IMR-90 (cell line): ENCODE measurements at places on chromosomes 11 and 22. TPM values are rescaled to one million over a fixed set of nuclear protein-coding genes. Genes with fewer than 3 reads are reported as not detected.

The KCTD21 gene
- 12.2 and 12.5 TPM in 2 replicates for total RNA-seq

The RASSF7 gene
- 6.8 and 6.9 TPM in 2 replicates for total RNA-seq

The HSPB2 gene
- under 0.01 and 0.18 TPM in 2 replicates for total RNA-seq

The CARD16 gene
- 7.9 and 23.3 TPM in 2 replicates for total RNA-seq

The AAMDC gene
- 15.8 and 49.7 TPM in 2 replicates for total RNA-seq

The DBX1 gene
- total RNA-seq = not detected in 2 replicates

GRCh38 chr11:3834664-3835461 is 5.9 kb downstream of the RHOG start:
- peaks cover 8% of the 10 kb centered on the region for H3K36me3 ChIP-seq
- H3K4me1 ChIP-seq = peaks cover 22% of the 10 kb centered on the region
- peak; percentile 27 for DNase-seq
- no peaks in the 10 kb centered on the region for H3K27me3 ChIP-seq
- H3K27ac ChIP-seq = no peak overlapping the region

GRCh38 chr22:49371325-49372110 is 456.2 kb downstream of the BRD1 start:
- no peaks in the 10 kb centered on the region for H3K36me3 ChIP-seq
- no peak overlapping the region for H3K27ac ChIP-seq
- H3K27me3 ChIP-seq = no peaks in the 10 kb centered on the region
- no peak overlapping the region for H3K4me3 ChIP-seq

- no peak overlapping the region for H3K4me3 ChIP-seq
- H3K27ac ChIP-seq = no peak overlapping the region
- H3K36me3 ChIP-seq = no peaks in the 10 kb centered on the region
- no peak for DNase-seq
- H3K27me3 ChIP-seq = no peaks in the 10 kb centered on the region
- no peaks in the 10 kb centered on the region for H3K4me1 ChIP-seq
Observed at GRCh38 chr11:81071606-81072005, 1630.8 kb upstream of the TENM4 start.

GRCh38 chr11:380996-381395 is 11.7 kb downstream of the B4GALNT4 start:
- no peak overlapping the region for H3K27ac ChIP-seq
- no peaks in the 10 kb centered on the region for H3K27me3 ChIP-seq
- no peak overlapping the region for H3K4me3 ChIP-seq

GRCh38 chr22:46578251-46578823 is 40.9 kb upstream of the CELSR1 start:
- no peak overlapping the region for H3K27ac ChIP-seq
- H3K36me3 ChIP-seq = no peaks in the 10 kb centered on the region
- peaks cover 16% of the 10 kb centered on the region for H3K4me1 ChIP-seq
- H3K27me3 ChIP-seq = peaks cover 11% of the 10 kb centered on the region; the same call in 1 of the 2 replicates

GRCh38 chr22:35839841-35840301 is 122.2 kb downstream of the APOL5 start:
- peaks cover 9% of the 10 kb centered on the region for H3K4me1 ChIP-seq
- H3K27me3 ChIP-seq = no peaks in the 10 kb centered on the region
- peak overlapping the region; percentile 77 for H3K4me3 ChIP-seq
- H3K36me3 ChIP-seq = no peaks in the 10 kb centered on the region; the same call in 1 of the 2 replicates
- peak overlapping the region; percentile 86 for H3K27ac ChIP-seq
- DNase-seq = peak; percentile 31

DNA sequence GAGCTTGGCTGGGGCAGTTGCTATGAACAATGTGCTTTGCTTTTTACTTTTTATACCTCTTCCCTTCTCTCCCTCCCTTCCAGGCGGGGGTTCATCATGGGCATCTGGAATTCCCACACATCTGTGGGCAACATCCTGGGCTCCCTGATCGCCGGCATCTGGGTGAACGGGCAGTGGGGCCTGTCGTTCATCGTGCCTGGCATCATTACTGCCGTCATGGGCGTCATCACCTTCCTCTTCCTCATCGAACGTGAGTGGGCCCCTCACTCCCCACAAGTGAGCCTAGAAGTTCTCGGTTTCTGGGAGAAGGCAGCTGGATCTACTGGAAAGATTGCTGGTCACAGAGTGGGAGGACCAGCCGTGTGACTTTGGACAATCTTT is 17.4 kb downstream of the SLC37A2 start:
- no peak overlapping the region for H3K27ac ChIP-seq
- no peak overlapping the region for H3K4me3 ChIP-seq
- H3K4me1 ChIP-seq = peaks cover 11% of the 10 kb centered on the region
- H3K27me3 ChIP-seq = no peaks in the 10 kb centered on the region
- H3K36me3 ChIP-seq = no peaks in the 10 kb centered on the region
- no peak for DNase-seq

DNA sequence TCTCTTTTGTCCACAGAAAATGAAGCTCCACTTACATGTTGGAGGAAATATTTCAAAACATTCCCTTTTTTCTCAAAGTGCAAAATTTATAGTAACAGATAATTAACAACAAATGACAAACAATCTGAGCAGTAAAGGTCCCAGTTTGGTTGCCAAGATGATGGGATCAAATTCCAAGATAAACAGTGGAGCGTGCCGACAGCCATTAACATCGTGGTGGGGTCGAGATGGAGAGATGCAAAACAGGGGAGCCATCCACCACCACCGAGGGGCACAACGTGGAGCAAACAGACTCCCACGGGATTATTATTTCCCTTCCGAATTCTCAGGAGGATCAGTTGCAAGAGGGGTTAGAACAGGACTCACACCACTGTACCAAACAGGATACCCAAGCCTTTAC is 17.2 kb downstream of the MPPED2 start:
- H3K36me3 ChIP-seq = no peaks in the 10 kb centered on the region
- H3K4me1 ChIP-seq = no peaks in the 10 kb centered on the region
- no peak for DNase-seq
- no peaks in the 10 kb centered on the region for H3K27me3 ChIP-seq
- H3K4me3 ChIP-seq = no peak overlapping the region

DNA sequence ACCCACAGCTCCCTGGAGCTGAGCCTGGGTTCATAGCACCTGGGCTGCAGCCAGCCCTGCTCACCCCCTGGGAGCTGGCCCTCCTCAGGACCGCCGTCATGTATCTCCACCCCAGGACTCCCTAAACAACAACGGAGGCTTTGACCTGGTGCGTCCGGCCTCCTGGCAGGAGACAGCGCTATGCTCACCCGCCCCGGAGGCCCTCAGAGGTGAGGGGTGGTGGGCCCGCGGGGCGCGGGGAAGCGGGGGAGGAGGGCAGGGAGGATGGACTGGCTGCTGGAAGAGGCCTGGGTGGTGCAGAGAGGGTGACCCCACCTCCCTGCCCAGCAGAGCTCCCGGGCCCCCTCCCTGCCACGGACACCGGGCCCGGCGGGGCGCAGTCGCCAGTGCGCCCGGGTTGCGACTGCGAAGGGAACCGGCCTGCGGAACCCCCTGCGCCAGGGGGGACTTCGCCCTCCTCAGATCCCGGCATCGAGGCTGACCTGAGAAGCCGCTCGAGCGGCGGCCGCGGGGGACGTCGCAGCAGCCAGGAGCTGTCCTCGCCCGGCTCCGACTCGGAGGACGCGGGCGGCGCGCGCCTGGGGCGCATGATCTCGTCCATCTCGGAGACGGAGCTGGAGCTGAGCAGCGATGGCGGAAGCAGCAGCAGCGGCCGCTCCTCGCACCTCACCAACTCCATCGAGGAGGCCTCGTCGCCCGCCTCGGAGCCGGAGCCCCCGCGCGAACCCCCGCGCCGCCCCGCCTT is 3.1 kb downstream of the MAPK8IP2 start:
- no peak for DNase-seq
- H3K27me3 ChIP-seq = peaks cover 69% of the 10 kb centered on the region
- H3K27ac ChIP-seq = no peak overlapping the region
- H3K4me3 ChIP-seq = no peak overlapping the region

- peaks cover 50% of the 10 kb centered on the region for H3K27me3 ChIP-seq
- H3K36me3 ChIP-seq = no peaks in the 10 kb centered on the region
- H3K4me3 ChIP-seq = no peak overlapping the region
- H3K27ac ChIP-seq = no peak overlapping the region
- no peak for DNase-seq
- no peaks in the 10 kb centered on the region for H3K4me1 ChIP-seq
Observed at GRCh38 chr11:11065396-11065795, 207.5 kb upstream of the ZBED5 start.
